ENCODE measurements at places on chromosomes 4 and X.

DNA sequence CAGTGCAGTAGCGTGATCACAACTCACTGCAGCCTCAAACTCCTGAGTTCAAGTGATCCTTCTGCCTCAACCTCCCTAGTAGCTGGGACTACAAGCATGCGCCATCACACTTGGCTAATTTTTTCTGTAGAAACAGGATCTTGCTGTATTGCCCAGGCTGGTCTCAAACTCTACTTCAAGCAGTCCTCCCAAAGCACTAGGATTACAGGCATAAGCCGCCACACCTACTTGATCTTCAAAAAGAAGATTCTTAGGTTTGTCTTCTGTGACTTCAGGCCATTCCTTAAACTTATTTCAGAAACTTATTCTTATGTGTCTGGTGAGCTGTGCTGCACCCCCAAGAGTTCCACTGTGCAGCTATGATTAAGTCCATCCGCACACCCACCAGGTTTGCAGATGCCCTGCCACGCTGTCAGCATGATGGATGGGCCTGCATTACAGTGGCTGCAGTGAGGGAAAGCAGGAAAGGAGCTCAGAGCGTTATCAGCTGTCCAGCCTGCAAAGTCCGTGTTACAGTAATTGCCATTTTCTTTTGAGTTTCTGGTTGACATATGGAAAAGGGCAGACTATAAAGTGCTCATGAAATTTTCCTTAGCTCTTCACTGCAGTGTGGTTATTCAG lies 146.6 kb downstream of the AASDH start:
- no peak for DNase-seq

DNA sequence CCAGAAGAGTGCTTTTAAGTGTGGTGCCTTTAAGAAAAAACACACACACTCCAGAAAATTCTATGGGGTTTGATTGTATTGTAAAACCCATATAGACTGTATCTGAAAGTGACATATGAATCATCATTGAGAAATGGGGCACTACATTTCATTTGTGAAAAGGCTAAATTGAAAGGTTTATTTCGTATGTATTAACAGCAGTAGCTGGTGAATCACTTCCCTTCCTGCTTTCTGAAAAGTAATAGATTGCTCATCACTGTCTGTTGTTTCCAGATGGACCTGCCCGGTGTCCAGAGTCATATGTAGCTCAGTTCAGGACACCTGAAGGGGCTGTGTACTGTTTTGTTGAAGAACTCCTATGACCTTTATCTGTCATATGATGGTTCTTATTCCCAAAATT lies 28.1 kb upstream of the HPRT1 start:
- no peak for DNase-seq

- no peak for DNase-seq
Observed at GRCh38 chr4:177239878-177240277, 69.8 kb upstream of the NEIL3 start.

- no peak for DNase-seq
Observed at GRCh38 chr4:93469560-93469959, 359.0 kb upstream of the ATOH1 start.

DNA sequence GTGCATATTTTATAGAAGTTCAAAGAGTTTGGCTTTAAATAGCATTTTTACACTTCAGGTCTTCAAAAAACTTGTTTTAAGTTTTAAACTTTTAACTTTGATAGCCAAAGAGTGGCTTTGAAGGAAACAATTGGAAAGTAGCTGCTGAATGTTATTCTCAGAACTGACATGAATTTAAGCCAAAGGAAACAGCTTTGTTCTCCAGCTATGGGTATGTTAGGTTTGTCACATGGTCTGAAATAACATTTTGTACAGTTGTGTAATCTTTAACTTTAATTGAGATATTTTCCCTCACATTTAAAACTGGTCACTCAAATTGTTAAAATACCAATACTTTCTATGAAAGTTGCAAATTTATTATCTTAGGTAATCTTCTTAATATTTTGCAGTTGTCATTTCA lies 564.7 kb downstream of the IL15 start:
- no peak for DNase-seq

DNA sequence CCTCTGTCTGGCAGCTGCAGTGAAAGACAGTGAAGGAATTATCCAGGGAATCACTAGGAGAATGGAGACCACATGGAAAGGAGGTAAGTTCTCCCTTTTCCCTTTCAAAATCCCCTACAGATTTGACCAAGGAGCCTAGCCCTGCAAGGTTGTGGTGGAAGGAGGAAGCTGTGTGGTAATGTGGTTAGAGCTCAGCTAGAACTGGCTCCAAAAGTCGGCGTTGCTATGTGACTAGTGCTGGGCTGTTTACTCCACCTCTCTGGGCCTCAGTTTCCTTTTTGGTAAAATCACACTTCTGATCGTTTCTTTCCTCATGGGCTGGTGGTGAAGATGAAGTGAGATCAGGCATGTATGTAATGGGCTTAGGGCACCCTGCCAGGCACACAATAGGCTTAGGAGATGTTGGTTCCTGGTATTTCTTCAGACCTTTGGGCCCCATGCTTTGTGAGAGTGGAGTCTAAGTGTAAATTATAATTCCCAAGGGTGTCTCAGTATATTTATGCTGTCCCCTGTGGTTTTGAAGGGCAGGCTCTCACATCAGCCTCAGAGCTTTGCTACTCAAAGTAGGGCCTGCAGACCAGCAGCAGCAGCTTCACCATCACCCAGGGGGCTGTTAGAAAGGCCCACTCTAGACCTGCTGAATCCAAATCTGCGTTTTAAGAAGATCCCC lies 183.7 kb upstream of the BCOR start:
- no peak for DNase-seq

- DNase-seq = no peak
Observed at GRCh38 chr4:151152028-151152427, 52.6 kb downstream of the RPS3A start.

DNA sequence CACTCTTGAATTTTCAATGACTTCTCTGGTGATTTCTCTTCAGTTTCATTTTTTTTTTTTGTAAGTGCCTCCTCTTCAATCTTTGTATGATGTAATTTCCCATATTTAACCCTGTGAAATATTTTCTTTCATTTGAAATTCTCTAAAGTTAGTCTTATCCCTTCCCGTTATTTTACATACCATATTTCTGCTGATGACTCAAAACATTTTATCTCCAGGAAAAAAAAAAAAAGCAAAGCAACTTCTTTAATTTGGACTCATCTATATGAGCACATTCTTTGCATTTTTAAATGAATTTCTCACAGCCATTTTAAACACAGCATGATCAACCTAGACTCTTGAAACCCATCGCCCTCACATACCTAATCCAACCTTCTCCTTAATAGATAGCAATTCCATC lies 1831.4 kb downstream of the ARAP2 start:
- DNase-seq = no peak

- DNase-seq = peak; percentile 4
Observed at GRCh38 chr4:111064342-111064993, 441.6 kb upstream of the PITX2 start.

DNA sequence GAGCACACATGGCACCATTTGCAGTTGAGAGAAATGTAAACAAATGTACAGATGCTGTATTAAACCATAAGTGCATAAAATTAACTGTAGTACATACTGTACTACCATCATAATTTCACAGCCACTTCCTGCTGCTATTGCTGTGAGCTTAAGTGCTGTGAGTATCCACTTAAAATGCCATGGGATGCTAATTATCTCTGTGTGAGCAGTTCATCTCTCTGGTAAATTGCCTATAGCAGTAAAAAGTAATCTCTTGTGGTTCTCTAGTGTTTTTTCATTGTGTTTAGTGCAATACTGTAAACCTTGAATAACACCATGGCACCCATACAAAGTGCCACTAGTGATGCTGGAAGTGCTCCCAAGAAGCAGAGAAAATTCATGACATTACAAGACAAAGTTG lies 9.9 kb upstream of the SCOC start:
- DNase-seq = no peak

DNA sequence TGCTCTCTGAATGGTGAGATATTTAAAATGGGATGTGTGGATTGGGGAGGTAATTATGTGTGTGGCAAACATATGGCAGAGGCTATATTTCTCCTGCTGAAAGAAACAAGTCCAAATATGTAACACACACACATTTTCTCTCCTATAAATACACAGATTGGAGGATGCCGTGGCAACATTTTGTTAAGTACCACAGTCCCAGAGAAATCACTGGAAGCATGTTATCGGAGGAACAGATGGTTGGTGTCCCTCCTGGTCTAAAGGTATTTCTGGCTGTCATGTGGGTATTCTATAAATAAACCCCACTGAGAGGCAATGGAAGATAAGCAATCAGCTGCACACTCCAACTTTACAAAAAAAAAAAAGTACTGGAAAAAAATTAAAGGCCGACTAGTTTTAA lies 528.3 kb upstream of the BOD1L1 start:
- no peak for DNase-seq

DNA sequence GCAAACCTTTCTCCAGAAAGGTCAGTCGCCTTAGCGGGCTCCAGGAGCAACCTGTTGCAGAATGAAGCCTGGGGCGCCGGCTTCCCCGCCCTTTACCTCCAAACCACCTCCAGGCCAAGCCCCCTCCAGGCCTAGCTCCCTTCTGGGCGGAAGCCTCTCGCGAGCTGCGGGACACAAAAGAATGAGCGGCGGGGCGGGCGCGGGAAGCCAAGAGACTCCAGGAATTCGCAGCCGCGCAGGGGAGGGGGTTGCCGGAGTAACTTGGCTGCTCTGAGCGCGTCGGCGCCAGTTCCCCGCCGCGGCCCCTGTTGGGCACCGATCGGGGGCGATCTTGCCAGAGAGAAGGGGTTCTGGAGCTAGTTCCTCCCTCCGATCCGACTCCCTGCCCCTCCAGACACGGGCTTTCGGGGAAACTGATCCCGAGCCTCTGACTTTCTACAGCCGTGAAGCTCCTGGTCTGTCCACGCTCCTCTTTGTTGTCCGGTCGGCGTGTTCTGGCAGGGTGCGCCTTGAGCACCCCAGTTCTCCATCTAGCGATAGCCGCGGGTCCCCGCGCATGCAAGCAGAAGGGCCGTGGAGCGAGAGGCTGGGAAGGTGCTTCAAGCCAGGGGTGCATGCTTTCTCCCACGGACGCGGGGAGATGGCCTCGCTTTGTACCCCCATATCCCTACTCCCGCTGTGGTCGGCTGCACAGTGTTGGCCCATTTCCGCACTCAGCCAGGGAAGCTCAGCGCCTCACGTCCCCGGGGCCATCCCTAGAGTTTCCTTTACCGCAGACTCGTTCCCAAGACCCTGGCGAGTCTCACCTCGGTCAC lies 1.2 kb downstream of the PROM1 start:
- no peak for DNase-seq

GRCh38 chr4:182560358-182560757 lies 317.2 kb downstream of the TENM3 start:
- no peak for DNase-seq

- DNase-seq = no peak
Observed at GRCh38 chr4:17272154-17272553, 239.7 kb downstream of the QDPR start.

GRCh38 chrX:123186801-123187200 lies 2.7 kb downstream of the GRIA3 start:
- no peak for DNase-seq

GRCh38 chrX:133979641-133980230 lies 5.7 kb downstream of the GPC3 start:
- no peak for DNase-seq

DNA sequence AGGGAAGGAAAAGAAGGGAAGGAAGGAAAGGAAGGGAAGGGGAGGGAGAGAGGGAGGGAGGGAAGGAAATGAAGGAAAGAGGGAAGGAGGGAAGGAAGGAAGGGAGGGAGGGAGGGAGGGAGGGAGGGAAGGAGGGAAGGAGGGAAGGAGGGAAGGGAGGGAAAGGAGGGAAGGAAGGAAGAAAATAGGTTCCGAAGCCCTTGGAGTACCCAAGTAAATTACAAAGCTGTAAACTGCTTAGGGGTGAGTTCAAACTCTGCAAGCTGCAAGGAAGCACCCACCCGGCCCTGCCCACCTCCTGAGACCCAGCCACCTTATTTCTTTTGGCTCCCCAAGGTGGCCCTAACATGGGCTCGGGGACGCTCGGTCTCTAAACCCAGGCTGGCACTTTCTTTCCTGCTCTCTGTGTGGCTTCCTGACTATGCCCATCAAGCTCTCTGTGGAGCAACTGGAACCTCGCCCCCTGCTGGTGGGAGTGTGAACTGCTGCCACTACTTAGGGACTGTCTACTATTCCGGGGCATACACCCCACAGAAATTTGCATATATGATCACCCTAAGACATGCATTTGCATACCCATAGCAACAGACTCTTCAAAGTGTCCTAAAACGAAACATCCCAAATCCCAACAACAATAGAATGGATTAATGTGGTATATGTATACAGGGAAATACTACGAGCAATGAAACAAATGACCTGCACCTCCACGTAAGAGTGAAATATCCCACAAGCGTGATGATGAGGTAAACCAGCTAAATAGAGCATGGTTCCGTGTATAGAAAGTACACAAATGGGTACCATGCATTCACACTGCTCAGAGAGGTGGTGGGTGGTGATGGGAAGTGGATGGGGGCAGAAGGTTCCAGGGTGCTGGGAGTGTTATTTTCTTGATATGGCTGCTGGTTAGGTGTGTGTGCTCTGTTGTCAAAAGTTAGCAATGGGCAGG lies 151.7 kb upstream of the TBL1X start:
- DNase-seq = no peak

DNA sequence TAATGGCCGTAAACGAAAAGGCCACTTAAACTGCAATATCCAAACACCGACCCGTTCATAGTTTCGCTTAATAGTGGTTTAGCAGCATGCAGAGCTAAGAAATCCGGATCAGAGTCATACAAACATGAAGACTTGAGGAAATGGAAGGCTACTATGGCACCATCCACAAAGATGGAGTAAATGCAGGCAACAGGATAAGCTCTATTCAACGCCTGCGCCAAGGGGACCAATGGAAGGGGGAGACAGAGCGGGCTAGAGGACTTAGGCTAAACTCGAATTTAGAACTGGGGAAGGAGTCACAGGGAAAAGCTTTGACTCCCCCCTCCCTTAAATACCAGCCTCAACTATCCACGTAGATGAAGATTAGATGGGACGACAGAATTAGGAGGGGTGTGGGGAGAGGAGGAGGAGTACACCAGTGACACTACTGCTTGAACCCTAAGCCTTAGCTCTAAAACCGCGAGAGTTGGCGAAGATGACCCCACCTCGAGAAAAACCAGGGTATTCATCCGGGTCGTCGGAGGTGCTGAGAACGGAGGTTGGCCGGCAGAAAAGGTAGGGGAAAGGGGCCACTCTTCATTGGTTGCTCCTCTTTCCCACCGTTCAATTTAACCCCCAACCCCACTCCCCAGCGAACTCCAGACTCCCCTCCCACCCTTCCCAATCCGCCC lies 3.5 kb downstream of the HUWE1 start:
- no peak for DNase-seq

- DNase-seq = peak; percentile 46
Observed at GRCh38 chr4:147498031-147498660, 17.2 kb downstream of the EDNRA start.

- DNase-seq = no peak
Observed at GRCh38 chrX:129976441-129976840, 6.0 kb upstream of the BCORL1 start.

GRCh38 chr4:65370709-65371108 lies 299.6 kb downstream of the EPHA5 start:
- DNase-seq = no peak

- no peak for DNase-seq
Observed at GRCh38 chr4:79759793-79760192, 313.2 kb downstream of the ANTXR2 start.
